ENCODE measurements at places on chromosomes 2 and 18.

DNA sequence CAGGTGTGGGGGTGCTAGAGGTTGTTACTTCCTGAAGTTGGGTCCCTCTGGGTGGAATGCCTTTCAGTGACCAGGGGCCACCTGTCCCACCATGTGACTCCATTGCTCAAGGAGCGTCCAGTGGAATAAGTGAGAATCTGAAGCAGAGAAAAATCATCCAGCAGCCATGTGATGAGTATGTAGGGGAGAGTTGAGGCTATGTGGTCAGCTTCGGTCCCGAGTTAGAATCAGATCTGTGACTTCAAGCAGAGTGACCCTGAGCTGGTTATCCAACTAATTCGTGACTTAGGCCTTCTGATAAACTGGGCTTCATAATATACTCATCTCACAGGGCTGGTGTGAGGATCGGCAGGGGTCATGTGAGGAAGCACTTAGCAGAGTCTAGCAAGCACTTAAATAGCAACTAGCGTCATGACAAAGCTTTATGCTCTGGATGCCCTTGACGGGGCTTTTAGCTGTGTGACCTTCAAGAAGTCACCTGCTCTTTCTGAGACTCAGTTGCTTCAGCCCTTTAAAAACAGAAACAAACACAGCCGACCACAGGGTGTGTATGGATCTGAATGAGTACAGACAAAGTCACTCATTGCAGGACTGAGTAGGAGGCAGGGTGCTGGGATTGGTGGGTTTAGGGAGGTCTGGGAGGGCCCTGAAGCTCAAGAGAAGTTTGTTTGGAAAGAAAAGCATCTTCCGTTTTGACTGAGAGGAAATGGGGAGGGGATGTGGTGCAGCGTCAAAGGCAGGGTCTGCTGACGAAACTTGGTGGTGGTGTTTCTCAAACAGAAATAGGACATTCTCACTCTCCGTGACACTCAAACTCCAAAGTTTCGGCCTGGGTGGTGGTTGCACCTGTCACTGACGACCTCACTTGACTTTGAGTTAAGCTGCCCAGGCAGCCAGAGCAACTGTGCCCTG is 264.0 kb upstream of the CXCR4 start:
- DNase-seq: peak; percentile 5

DNA sequence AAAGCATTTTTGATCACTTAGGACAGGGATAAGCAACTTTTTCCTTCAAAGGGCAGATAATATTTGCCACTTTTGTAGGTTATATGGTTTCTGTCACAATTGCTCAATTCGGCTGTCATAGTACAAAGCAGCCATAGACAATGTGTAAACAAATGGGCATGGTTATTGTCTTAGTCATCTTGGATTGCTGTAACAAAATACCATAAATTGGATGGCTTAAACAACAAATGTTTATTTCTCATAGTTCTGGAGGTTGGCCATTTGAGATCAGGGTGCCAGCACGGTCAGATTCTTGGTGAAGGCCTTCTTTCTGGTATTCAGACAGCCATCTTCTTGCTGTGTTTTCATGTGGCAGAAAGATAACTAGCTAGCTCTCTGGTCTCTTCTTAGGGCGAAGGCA is 91.2 kb downstream of the TAF4B start:
- DNase-seq: no peak

- no peak for DNase-seq
Measured at GRCh38 chr18:71398531-71398930, 1109.7 kb downstream of the SOCS6 start.

- peak; percentile 66 for DNase-seq
Measured at GRCh38 chr2:118838741-118839455, 8.6 kb downstream of the EN1 start.

GRCh38 chr2:232418466-232419244 is 12.0 kb downstream of the ALPG start:
- DNase-seq: peak; percentile 92

DNA sequence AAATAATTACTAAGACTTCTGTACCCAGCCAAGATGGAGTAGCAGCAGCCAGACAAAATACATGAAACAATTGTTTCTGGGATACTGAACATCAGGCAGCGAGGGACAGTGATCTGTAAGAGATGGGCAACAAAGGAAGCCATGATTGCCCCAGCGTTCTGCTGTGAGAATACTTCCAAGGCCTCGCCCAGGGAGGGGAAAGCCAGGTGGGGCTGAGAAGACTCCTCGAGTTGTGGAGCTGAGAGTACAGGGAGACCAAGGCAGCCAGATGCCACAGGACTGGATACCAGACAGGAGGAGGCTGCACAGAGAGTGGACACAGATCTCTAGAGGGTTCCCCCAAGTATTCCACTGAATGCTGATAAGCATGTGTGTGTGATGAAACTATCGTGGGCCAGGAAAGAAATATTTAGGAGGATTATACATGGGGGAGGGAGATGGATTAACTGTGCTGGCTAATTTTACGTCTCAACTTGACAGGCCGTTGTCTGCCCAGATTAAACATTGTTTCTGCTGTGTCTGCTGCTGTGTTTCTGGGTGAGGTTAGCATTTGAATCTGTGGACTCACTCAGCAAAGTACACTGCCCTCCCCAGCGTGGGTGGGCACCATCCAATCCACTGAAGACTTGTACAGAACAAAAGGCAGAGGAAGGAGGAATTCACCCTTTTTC is 10.2 kb upstream of the LIMS2 start:
- DNase-seq: peak; percentile 47

DNA sequence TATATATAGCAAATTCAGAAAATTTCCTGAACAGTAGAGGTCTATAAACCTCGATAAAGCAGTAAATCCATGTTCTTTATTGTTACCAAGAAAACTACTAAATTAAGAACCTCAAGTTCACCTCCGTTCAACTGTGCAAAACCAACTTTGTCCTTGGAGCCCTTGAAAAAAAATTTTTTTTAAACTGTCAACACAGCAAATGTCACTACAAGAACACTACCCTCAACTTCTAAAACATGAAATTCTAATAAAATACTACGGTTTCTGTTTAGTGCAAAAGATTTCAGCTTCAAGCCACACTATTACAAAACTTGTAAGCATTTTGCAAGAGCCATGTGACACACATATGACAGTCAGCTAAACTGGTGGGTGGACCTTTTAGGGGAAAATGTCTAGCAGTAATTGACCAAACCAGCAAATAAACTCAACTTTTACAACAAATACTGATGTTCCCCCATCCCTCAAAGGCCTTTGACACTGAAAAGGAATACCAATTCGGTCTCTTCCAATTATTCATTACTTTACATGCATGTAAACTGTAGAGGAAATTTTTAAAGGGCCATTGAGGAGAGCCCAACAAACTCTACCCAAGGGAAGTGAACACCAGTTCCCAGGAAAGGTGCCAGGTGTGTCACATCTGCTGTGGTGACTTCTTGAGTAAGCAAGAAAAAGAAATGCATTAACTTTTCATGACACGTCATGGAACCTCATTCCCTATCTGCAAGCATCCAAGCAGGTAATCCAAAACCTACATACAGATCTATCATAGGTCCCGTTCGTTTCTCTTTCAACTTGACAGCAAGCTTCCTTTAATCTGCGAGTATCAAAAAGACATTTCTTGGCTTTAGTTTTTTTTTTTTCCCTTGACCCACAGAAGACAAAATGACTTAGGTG is 1.4 kb downstream of the RAB1A start:
- no peak for DNase-seq

DNA sequence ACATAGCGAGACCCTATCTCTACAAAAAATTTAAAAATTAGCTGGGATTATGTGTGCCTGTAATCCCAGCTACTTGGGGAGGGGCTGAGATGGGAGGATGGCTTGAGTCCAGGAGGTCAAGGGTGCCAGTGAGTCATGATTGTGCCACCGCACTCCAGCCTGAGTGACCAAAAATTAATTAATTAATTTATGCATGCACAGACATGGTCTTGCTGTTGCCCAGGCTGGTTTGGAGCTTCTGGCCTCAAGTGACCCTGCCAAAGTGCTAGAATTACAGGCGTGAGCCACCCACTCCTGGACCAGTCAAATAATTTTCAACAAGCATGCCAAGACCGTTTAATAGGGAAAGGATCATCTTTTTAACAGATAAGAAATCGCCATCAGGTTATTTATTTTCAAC is 57.7 kb upstream of the TFCP2L1 start:
- DNase-seq: no peak

Measured in osteoblast (primary cell).